Esophagus mucosa (tissue), 1 donor: ENCODE measurements at places on chromosomes 4 and X. TPM values are rescaled to one million over a fixed set of nuclear protein-coding genes. Genes with fewer than 3 reads are reported as not detected.
A peak's percentile ranks its signal among the peaks of the same experiment; 100 is the strongest.

DNA sequence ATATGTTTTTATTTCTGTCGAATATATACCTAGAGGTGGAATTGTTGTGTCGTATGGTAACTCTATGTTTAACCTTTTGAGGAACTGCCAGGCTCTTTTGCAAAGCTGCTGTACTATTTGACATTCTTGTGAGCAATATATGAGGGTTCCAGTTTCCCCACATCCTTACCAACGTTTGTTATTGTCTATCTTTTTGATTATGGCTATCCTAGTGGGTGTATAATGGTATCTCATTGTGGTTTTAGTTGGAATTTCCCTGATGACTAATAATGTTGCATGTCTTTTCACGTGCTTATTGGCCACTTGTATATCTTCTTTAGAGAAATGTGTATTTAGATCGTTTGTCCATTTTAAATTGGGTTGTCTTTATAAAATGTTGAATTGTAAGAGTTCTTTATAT lies 24.5 kb downstream of the REPS2 start:
- ATAC-seq, result no peak

Gene OPRPN
- total RNA-seq, result not detected

DNA sequence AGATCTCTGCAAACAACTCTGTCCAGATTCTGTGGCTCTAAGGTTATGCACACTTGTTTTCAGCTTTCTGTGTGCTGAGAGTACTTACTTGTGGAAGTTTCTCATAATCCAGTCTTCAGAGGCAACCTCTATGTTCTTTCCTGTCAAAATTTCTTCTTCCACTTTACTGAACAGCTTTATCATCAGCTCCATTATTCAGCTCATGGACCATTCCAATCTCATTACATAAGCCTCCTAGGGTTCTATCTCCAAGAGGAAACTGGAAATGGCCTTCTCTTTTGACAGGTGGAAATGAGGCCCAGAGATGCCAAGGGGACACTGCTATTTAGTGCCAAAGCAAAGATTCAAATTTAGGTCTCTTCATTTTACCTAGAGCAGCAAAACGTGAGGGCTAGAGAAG lies 61.3 kb downstream of the CHRDL1 start:
- no peak for ATAC-seq

DNA sequence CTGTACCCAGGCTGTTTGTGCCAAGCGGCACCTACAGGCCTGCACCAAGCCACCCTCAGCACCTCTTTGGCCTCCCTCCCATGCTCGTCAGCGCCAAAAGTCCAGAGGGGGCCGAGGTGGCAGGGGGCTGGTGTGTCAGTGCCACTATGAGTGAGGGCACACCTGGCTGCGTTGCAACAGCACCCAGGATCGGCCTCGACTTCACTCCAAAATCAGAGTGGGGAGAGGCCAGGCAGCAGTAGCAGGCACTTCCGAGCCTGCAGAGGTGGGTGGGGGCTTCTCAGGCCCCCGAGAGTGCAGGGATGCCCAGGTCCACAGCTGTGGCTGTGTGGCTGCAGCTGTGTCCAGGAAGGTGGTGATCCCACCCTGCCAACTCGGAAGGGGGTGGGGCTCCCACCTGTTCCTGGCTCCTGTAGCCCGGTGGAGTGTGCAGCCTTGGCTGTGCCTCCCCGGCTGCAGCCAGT lies 58.5 kb downstream of the PPA2 start:
- ATAC-seq, result peak; percentile 28

Gene KLF8
- 23.2 TPM for total RNA-seq

DNA sequence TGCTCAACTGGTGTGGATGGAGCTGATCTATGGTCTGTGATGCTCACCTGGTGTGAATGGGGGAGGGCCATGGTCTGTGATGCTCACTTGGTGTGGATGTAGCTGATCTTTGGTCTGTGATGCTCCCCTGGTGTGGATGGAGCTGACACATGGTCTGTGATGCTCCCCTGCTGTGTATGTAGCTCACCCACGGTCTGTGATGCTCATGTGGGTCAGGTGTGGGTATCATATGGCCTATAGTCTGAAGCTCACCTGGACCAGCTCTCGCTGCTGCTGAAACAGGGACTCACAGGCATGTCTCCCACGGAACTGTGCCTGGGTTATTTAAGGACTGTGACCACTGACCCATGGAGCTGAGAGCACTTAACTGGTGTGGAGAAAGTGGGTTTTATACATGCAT lies 109.7 kb downstream of the CRLF2 start:
- ATAC-seq, result no peak

- no peak for ATAC-seq
Measured at GRCh38 chrX:108558217-108558616, 118.6 kb downstream of the COL4A5 start.

DNA sequence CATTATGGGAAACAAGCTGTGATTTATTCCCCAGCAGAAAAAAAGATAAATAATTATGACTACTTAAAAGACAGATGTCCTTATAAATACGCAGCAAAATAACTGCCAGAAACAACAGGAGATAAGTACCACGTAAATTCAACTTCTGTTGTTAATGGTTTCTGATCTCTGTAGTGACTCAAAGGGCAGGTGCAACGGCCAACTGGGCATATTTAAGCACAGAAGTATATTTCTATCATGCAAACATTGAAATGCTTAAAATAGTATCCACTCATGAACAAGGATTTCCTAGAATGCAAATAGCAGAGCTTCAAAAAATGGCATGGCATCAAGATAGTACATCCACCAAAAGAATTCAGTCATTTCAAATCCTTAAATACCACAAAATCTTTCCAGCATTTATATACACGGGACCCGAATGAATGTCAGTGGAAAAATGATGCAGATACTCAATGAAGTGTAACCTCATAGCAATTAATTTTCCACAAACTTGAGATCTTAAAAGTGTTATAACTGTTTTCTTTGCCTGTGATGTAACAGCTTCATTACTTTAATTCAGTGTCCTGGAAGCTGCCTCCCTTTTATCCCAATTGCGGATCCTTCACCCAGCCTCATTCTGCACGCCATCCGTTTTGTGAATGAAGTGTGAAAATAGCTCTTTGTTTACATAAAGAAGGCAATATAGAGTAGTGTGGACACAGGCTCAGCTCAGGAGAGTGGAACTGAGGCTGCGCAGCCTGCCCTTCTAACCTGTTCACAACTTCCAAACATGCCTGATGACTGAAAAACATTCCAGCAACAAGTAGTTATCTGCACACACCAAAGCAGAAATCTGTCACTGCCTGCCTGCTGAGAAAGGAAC lies 10.2 kb downstream of the PDGFC start:
- ATAC-seq, result peak; percentile 18

Gene SPANXB1
- total RNA-seq, result not detected

Gene TMPRSS11B
- total RNA-seq, result 36.9 TPM

Gene CFP
- 0.48 TPM for total RNA-seq

DNA sequence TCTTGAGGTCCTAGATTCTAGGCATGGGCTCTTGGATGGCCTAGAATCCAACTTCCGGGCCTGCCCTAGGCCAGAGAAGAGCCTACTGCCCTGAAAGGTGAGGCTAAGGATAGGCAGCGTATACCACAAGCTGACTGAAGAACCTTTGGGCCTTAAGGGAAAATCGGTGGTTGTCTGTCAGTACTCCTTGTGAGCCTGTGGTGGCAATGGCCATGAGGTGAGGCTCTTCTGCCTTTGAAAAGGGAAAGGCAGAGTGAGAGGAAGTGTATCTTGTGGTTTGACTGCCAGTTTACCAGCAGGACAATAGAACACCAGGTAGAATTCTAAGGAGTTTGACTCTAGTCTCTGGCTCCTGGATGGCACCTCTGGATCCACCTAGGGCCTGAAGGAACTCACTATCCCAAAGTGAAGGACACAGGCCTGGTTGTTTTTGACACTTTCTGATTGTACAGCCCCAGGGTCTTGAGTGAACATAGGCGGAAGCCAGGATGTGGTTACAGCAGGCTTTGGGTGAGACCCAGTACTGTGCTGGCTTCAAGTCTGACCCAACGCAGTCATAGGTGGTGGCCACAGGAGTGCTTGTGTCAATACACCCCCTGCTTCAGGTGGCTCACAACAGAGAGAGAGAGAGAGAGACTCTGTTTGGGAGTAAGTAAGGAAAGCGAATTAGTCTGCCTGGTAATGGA lies 20.9 kb downstream of the ITIH6 start:
- ATAC-seq, result no peak

Gene MND1
- total RNA-seq, result 4.4 TPM

- ATAC-seq, result no peak
Measured at GRCh38 chr4:139826426-139826825, 160.8 kb downstream of the MGST2 start.

DNA sequence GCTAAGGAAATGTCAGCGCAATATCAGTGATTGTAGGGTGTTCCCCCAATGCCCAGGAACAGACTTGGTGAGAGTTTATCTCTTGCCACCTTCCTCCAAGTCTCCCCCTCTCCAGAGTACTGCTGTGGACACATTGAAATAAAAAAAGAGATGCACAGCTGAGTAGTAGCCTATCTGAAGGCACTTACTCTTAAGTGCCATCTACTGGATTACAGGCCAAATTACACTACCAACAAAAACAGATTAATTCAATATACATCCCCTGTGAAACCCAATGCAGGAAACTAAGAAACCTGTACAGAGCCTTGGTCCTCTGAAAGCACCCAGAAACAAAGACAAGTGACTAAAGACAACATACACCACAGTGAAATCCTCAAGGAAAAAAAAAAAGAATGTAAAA lies 460.3 kb downstream of the ZIC3 start:
- ATAC-seq, result peak; percentile 44
